Fibroblast of pulmonary artery (primary cell): ENCODE measurements at places on chromosomes 1 and 21.
A peak's percentile ranks its signal among the peaks of the same experiment; 100 is the strongest.

DNA sequence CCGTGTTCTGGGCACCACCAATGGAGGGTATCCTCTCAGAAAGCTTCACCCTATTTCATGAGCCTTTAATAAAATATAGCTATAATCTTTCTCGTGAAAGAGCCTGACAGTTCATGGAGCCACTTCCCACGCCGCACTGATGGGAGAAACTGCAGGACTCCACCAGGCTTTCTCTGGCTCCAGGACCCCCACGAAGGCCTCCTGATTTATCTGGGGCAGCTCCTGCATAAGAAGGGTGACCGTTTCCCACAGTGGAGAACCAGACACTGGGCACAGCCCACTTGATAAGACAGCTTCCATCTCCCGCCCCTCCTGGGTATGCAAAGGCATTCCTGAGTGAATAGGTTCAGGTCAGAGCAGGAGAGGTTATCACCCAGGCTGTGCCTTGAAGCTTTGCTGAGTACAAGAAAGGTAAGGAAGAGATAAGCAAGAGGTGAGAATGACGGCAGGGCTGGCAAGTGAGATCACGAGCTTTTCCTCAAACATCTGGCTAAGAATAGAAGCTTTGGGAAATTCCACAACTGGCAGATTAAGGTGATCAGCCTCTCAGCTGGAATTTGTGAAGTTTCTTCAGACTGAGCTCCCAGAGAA is 499.8 kb downstream of the KIF26B start:
- DNase-seq: peak; percentile 16

- DNase-seq: no peak
These were observed 134.3 kb downstream of the PLPP3 start for GRCh38 chr1:56444960-56445646.

DNA sequence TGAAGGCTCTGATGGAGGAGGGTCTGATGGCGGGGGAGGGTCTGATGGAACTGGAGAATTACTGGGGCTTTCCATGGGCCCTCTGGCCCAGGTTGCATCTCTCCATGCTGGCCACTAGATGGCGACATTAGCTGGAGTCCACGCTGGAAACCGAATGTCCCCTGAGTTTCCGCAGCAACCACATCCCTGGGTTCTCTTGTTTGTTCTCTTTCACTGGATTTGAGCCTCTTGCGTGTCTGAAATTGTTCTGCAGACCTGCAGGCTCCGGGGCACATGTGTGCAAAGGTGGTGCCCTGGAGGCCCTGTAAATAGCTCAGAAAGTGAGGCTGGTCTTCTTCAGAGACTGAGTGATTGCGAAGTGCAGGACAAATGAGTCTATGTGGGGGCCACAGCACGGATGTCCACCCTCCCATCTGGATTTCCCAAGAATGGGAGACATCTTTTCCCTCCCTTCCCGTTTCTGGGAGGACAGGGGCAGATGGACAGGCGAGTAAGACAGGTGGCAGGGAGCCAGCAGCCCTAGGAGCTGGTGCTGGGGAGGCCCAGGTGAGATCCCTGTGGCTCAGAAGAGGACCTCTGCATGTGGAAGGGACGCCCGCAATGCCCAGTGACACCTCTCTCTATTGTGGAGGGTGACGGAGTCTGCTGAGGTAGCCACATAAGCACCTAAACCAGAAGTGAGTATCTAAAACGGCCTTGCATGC is 73.2 kb upstream of the ABCG1 start:
- DNase-seq: peak; percentile 75

GRCh38 chr1:10836726-10837125 is 40.3 kb upstream of the CASZ1 start:
- DNase-seq: no peak

GRCh38 chr21:31543191-31543590 is 116.3 kb upstream of the SOD1 start:
- peak; percentile 65 for DNase-seq

DNA sequence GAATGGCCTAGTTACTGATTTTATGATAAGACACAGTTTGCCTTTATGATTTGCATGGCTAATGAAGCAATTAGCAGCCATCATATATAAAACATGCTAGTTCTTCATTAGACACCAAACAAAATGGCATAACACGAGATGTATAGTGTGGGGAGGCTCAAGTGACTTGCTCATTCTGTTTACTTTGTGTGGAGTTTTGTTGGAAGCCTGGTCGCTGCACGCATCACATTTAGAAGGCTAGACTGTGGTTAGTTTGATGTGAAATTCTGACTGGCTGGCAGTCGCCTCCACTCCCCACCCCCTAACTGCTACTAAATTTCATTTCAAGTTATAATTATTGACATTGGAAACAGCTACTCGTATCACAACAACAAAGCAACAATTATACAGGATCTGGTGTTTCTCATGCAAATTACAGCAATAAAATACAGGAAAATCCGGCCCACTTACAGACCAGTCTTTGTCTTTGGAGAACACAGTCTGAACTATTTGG is 356.1 kb downstream of the LMO4 start:
- peak; percentile 64 for DNase-seq

- DNase-seq: peak; percentile 80
These were observed 355.1 kb downstream of the GPATCH2 start for GRCh38 chr1:217275655-217276398.

GRCh38 chr1:35715568-35716002 is 3.1 kb downstream of the C1orf216 start:
- DNase-seq: peak; percentile 77

DNA sequence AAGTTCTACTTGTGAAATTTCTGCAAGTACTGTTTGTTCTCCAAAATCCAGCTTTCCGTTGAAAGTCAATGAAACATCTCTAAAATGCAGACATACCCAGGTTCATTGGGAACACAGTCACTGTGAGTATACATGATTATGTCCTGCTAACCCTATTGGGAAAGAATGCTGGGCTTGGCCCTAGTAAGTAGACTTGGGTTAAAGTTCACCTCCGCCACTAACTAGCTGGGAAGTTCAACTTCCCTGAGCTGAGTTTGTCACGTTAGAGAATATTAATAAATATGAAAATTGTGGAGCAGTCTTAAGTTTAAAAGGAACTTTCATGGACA is 10.5 kb upstream of the PGD start:
- DNase-seq: no peak

GRCh38 chr1:43597028-43597427 is 52.9 kb upstream of the KDM4A start:
- no peak for DNase-seq

GRCh38 chr1:99643021-99643779 is 2.7 kb upstream of the PALMD start:
- DNase-seq: no peak

DNA sequence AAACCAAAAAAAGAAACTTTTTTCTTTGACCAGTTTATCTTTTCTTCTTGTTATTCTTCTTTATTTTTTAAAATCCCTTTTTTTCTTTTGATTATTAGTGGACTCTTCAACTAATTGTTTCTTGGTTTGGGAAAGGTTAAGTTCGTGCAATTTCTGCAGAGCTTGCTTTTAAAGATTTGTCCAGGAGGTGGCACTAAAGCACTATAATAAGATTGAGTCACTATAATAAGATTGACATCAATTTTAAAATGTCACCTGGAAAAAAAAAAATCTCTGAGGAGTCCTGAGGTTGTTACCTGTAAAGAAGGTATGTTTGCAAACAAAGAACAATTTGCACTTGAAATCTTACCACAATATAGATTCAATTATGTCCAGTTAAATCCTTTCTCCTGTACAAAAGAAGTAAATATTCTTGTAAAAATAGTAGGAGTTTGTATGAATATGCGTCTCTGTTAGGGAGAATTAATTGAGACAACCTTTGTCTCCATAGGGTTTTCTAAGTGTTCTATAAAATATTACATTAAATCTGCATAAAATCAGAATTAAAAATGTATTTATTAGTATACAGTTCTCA is 166.7 kb downstream of the ADGRL4 start:
- DNase-seq: peak; percentile 72

DNA sequence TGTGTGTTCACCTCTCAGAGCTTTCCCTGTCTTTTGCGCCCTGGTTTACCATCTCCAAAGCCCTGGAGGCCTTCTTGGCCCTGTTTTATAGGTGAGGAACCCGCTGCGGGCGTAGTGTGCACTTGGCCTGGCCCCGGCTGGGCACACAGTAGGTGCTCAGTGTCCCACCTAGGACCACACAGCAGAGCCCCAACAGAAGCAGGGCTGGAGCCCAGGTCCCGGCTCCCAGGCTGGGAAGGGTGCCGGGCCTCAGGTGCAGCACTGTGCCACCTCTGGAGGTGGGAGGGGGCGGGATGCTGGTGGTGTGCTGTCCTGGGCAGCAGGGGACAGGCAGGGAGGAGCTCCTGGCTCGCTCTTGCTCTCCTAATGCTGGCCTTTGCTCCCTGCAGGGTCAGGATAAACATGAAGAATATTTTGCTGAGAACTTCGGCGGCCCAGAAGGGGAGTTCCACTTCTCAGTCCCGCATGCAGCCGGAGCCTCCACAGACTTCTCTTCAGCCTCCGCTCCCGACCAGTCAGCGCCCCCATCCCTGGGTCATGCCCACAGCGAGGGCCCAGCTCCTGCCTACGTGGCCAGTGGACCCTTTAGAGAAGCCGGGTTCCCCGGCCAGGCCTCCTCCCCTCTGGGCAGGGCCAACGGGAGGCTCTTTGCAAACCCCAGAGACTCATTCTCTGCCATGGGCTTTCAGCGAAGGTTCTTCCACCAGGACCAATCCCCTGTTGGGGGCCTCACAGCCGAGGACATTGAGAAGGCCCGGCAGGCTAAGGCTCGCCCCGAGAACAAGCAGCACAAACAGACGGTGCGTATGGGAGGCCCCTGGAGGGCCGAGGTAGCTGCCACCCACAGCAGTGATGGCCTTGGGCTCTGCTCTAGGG is 24.8 kb downstream of the COQ8A start:
- no peak for DNase-seq

DNA sequence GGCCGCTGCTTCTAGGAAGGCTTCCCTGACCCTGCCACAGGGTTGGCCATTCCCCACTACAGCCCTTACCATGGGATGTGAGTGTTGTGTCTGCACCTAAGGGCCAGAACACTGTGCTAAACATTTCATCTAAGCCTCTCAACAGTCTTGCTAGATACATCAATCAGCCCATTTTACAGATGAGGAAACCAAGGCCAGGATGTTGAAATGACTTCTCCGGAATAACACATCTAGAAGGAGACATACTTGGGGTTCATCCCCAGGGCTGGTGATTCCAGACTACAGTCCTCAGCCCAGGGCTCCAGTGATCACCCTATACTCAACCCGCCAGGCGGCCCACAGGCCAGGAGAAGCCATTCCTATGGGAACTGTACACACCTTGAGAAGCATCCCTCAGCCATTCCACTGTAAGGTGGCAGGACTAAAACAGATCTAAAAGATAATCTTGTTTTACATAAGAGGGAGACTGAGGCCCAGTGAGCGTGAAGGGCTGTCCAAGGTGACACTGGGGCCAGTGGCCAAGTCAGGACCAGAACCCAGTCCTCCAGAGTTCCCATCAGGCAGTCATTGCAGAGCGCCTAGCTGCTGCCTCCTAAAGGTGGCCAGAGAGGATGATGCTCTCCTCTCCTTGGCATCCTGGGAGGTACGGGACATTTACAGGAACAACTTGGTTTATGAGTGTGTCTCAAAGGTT is 119.5 kb downstream of the GLIS1 start:
- DNase-seq: no peak
